ENCODE measurements at places on chromosomes 11 and 22.

DNA sequence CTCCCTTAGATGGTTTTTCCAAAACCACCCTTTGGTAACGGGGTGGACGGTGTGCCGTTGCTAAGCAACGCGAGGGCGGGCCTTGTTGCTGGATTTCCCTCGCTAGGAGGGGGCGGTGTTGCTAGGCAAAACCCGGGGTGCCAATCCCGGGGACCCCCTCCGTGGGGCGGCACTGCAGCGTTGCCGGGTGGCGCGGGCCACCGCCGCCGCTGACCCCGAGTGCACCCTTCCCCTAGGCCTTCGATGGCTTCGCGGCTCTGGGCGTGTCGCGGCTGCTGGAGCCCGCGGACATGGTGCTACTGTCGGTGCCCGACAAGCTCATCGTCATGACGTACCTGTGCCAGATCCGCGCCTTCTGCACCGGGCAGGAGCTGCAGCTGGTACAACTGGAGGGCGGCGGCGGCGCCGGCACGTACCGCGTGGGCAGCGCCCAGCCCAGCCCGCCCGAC lies 8.9 kb downstream of the EHBP1L1 start:
- DNase-seq = no peak

DNA sequence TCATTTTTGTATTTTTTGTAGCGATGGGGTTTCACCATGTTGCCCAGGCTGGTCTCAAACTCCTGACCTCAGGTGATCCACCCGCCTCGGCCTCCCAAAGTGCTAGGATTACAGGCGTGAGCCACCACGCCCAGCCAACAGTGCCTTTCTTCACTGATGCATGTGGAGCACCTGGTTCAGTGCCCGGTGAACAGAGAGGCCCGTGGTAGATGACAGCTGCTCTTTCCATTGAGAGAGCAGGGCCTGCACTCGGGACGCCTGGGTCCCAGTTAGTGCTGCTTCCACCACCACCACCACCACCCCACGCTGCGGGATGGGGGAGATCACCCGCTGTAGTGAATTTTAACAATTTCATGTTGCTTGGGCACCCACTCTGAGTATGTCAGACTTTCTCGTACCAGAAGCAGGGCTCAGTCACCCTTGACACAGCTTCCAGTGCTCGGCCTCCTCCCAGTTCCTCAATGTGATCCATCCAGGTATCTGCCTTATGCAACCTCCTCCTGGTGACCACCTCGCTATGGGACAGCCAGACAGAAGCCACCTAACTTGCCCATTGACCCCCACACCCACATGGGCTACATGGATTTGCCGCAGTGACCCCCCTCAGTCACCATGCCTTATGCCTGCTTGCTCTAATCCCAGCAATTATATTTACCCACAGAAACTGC lies 36.6 kb downstream of the ARRB1 start:
- no peak for DNase-seq

GRCh38 chr11:60924110-60924905 lies at the start of gene TMEM132A:
TMEM132A (plus strand) TSS chr11:60924460; CDS start chr11:60924634, 174 bp downstream.
- DNase-seq = no peak

- no peak for DNase-seq
These were observed 68.3 kb downstream of the DDIAS start for GRCh38 chr11:82969811-82970210.

DNA sequence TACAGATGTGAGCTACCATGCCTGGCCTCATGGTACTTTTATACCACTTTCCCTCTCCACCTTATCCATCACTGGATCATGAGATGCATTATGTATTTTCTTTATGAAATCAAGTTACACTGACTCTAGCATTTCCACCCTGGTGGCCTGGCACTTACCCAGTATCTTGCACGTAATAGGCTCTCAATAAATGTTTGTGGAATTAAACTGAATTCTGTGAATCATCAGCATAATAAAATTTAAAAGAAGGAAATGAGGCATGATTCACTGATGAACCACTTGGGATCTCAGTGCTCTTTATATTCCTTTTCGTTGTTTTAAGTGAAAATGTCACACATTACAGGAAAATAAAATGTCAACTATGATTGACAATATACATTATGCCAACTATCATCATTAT lies 25.1 kb downstream of the ADM start:
- peak; percentile 79 for DNase-seq

DNA sequence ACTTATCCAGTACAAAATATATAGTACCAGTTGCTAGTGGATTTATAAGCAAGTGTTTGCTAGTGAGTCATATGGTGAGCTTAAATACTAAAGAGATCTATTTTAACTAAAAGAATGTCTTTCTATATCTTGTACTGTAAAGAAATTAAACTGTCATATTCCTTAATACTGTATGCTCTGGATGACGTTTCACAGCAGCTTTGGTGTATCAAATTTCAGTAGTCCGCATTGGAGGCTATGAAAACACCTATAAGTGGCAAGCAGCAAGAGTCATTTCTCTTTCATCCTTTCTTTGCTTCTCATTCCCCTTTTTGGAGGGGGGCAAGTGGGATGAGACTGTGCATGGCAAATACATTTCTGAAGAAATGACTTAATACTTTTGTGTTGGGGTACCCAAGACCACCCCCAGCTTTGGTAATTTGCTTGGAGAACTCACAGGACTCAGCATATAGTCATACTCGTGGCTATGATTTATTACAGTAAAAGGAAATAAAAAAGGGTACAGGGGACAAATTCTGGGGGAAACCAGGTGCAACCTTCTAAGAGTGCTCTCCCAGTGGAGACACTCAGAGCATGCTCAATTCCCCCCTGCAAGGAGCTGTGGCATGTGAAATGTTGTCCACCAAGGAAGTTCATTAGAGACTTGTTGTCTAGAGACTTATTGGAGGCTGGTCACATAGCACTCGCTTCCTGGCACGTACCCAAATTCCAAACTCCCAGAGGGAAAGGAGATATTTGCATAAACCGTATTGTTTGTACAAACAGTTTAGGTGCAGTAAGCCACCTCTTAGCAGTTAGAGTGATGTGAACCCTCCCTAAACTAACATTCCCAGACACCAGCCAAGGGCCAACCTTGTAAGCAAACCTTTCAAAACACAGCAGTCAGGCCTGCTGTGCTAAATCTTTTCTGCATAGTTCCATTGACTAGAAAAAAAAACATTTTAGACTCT lies 210.8 kb downstream of the PGR start:
- DNase-seq = no peak

All from AG04449 (cell line).